ENCODE measurements at places on chromosomes 11 and 22. TPM values are rescaled to one million over a fixed set of nuclear protein-coding genes. Genes with fewer than 3 reads are reported as not detected.

DNA sequence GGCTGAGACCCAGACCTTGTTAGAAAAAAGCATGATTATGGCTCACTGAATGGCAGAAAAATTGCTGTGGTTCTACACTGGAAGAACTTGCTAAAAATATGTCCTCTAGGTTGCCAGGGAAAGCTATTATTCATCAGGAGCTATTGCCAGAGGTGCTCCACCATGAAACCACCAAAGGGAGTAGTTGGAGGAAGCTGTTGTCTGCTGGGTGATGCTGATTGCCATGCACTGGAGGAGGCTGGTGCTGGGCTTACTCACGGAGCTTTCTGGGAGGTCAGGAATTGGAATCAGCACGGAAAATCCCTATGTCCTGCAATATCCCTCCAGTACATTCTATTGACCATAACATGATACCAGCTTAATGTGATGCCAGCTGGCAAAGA lies 199.6 kb upstream of the ZBED5 start:
- DNase-seq, result peak; percentile 34

GRCh38 chr11:120917559-120918239 lies 106.2 kb upstream of the TBCEL start:
- no peak for DNase-seq

DNA sequence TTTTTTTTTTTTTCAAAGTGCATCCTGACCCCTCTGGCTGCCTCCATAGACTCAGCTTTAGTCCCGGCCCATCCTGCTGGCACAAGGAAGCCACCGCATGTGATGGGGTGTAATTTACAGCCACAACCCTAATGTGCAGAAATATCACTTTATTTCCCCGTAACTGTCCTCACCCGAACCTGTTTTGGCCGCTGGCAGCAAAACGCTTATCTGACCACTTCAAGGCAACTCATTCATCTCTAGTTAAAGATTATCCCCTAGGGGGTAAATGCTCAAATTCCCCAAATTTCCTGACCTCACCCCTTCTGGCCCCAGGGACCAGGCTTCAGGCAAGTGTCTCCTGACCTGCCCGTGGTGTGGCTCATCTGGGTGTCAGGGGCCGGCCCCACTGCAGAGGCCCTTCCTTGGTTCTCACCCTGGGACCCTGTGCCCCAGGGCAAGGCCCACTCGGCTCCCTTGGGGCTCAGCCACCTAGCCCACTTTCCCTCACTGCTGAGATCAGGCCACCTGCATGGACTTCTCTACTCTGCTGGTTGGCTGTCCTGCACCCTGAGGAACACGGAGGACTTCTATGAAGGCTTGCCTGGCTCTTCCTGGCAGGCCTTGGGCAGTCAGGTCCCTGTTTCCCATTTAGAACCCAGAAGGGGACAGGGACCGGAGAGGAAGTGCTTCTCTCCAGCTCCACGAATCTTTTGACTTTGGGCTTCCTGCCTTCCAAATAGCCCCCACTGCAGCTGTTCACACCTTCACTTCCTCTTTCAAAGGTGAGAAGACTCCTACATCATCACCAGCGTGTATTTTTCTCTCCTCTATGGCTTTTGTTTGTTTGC lies 53.3 kb downstream of the WNT11 start:
- no peak for DNase-seq

DNA sequence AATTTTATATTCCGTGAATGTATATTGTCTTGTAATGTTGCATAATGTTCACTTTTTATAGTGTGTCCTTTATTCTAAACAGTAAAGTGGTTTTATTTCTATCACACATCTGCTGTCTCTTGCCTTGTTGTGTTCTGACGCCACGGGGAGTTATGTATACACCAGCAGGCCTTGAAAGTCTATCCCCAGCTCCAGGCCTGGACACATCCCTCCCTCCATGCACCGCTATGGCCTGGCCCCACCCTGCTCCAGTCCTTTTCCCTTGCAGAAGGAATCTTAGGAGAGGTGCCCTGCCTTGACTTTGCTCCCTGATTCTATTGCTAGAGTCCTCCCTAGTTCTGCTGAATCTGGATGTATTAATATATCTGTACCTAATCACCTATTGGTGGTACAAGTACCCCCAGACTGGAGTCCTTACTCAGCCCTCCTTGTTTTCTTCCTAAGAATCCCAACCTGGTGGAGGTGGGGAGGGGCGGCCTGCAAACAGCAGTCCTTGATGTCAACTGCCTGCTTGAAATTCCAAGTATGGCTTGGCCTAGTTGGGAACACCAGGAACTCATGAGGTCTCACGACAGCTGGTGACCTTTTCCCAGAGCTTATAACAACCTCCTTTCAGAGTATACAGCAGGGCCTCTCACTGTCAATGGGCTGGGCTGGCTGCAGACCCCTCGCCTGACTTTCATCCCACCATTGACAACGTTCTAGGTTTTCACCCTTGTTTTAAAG lies 61.6 kb downstream of the TIMP3 start:
- DNase-seq, result no peak

DNA sequence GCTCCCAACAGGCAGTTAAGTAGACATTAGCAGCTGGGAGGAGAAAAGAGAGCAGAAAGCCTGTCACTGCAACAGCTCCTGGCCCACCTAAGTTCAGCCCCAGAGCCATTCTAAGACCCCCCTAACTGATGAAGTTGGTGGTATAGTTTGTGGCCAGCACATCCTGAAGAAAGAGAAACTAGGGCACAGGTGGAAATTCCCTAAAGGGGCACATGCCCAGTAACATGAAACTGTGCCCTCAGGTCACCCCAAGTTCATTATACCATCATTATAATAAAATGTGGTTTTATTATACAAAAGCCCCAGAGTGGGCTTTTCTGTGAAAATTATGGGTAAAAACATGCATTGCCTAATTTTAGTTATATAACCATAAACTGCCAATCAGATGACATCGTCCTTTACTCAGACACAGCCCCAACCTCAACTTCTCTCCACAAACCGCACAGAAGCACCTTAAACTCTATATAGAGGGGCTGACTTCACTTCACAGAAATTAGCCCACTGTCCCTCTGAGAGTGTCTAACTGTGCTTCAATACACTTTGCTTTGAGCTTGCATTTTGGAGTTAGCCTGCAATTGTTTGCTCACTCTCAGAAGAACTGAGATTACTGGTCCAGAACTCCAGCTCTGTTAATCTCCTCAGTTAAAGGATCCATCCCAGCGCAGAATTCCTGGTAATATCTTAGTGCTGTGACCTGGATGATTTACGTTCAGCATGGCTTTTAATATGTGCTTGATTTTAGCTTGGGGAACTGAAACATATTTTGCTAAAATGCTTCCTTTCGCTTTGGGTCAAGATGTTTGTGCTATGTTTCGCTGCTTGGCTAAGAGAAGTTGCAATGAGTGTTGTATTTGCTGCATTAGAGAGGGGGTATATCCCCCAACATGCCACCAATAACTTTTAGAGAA lies 1.8 kb upstream of the APOL3 start:
- no peak for DNase-seq

Gene ABCC8
- total RNA-seq, result not detected

Gene OR5A1
- total RNA-seq, result not detected

DNA sequence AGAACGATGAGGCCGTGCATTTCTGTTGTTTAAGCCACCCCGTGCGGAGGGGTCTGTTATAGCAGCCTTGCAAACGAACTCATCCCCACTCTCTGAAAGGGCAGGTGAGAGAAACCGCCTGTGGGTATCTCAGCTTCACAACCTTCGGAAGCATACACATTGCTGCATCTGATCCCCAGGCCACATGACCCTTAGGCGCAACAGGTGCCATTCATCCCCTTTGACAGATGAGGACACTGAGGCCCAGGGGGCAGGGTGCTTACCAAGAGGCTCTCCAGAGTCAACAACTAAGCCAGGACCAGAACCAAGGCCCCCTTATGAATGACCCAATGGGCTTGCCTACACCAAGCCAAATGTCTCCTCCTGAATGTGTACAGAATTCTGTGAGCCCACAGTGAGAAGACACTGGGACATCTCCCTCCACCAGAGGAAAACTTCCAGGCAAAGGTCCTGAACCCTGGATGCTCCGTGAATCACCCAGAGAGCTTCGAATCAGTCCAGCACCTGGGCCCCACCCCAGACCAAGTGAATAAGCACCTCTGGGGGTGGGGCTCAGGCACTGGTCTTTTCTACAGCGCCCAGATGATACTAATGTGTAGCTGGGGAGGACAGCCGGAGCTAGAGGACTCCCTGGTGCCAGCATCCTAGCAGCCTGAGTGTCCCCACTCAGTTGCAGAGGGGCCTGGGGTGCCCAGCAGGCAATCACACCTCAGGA lies 83.2 kb downstream of the BUD13 start:
- no peak for DNase-seq

DNA sequence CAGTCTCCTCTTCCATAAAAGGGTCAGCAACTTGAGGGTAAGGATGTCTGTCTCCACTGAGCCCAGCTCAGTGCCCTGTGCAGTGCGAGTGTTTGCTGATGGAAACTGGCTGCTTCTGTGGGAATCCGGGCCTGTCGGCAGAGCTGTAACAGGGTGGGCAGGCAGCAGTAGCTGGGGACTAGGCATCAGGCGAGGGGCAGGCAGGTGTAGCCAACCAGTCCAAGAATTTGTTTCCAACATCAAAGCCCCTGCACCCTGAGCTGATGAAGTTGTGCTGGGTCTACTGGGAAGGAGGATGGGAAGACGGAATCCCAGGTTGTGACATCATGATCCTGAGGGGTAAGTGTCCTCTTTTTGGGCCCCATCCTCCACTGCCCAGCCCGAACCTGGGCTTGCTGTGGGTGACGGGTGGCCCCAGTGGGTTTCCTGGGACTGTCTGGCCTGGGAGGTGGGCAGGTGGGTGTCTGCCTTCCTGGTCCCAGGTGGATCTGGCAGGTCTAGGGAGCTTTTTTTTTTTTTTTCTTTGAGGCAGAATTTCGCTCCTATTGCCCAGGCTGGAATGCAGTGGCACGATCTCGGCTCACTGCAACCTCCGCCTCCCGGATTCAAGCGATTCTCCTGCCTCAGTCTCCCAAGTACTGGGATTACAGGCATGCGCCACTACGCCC lies 11.0 kb downstream of the SLC29A2 start:
- no peak for DNase-seq

DNA sequence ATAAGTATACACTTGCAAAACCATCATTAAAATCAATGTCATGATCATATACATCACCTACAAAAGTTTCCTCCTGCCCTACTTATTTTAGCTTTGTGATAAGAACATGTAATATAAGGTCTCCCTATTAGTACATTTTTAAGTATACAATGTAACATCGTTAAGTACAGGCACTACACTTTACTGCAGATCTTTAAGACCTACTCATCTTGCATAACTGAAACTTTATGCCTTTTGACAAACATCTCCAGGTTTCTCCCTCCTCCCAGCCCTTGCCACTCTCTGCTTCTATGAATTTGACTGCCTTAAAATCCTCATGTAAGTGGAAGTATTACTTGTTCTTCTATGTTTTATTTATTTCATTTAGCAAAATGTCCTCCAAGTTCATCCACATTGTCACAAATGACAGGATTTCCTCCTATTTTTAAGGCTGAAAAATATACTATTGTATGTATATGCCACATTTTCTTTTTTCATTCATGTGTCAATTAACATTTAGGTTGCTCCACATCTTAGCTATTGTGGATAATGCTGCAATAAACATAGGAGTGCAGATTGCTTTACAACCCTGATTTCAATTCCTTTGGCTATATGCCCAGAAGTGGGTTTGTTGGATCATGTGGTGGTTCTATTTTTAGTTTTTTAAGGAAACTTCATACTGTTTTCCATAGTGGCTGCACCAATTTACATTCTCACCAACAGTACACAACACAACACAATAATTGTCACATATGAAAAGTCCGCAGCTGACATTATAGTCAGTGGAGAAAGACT lies 471.1 kb upstream of the ANO3 start:
- DNase-seq, result peak; percentile 89

DNA sequence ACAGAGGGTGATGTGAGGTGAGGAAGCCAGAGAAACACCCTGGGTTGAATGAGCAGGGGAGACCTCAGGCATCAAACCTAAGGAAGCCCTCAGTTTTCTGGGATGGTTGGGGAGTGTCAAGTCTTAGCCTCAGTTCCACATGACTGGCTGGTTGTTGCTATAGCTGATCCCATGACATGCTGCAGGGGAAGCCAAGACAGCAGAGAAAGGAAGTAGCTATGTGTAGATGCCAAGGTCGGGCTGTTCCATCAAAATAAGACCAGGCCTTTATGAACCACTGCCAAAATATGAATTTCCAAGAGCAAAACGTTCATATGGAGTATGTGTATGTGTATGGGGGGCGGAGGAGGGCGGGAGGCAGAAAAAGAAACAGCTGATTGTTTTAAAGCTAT lies 11.6 kb downstream of the CD59 start:
- peak; percentile 89 for DNase-seq

Gene SPON1
- 3.5 TPM for total RNA-seq

- DNase-seq, result no peak
Observed at GRCh38 chr22:39925909-39926679, 25.2 kb downstream of the GRAP2 start.

DNA sequence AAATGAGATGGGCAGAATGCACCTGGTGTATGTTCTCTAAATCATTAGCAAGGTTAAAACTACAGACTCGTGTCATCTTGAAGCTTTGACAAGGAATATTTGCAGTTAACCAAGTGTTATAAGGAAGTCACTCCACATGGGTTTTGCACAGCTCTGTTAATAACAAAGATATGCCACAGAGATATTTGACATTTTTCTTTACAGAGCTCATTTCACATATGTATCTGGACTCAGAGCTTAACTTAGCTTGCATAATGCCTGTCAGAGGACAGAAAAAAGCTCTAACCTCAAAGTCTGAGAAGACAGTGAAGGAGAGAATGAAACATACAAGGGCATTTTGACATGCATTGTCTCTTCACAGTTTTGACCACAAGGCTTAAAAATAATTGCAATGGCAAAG lies 105.5 kb downstream of the C11orf87 start:
- no peak for DNase-seq

DNA sequence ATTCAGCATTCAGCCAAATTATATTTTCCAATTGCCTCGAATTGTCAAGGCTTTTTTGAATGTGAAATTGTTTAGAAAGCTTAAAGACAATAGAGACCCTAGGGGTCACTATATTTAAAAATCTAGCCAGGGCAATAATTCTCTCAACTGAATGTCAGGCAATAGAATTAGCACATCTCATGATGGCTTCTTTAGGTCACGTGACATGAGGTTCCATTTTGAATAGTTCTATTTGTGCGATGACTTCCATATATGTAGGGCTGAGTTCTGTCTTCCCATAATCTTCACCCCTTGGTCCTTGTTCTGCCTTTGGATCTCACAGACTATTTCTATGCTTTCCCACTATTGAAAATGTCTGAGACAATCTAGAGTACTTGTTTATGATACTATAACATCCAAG lies 527.7 kb upstream of the KIRREL3 start:
- DNase-seq, result no peak

Gene ARHGAP20
- total RNA-seq, result 11.6 TPM

Gene VSIG10L2
- total RNA-seq, result not detected

Gene CEP164
- 33.5 TPM for total RNA-seq
